ENCODE measurements at places on chromosomes 12 and 14. TPM values are rescaled to one million over a fixed set of nuclear protein-coding genes. Genes with fewer than 3 reads are reported as not detected.

GRCh38 chr14:104852280-104852663, 12.8 kb upstream of the CEP170B start:
- DNase-seq: no peak

GRCh38 chr14:50533241-50533705, 904 bp upstream of the MAP4K5 start:
- no peak for DNase-seq

- no peak for DNase-seq
These were observed 49.7 kb upstream of the OVCH1 start for GRCh38 chr12:29547151-29547632.

GRCh38 chr12:6056406-6057240, 67.8 kb downstream of the VWF start:
- no peak for DNase-seq

- DNase-seq: no peak
These were observed 55.3 kb downstream of the RBM19 start for GRCh38 chr12:113910751-113911272.

- DNase-seq: no peak
These were observed 115.9 kb downstream of the FGD4 start for GRCh38 chr12:32515137-32515873.

- DNase-seq: no peak
These were observed 71.8 kb downstream of the TTC9 start for GRCh38 chr14:70713511-70713916.

- no peak for DNase-seq
These were observed 28.9 kb downstream of the DEGS2 start for GRCh38 chr14:100130521-100130920.

DNA sequence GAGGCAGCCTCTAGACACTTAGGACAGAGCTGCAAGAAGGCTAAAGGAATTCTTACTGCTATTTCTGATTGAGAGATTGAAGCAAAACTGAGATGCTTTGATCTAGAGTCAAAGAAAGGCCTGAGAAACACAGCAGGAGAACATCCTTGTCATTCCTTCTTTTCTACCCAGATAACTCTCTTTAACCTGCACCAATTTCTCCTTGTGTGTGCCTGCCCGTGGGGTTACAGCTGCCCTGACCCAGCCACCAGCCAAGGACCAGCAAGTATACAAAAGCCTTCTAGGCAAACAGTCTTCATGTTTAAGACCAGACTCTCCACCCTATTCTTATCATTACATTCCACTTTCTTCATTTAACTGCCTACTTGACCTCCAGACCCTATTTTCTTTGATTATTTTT, 81.7 kb upstream of the PRB2 start:
- no peak for DNase-seq

DNA sequence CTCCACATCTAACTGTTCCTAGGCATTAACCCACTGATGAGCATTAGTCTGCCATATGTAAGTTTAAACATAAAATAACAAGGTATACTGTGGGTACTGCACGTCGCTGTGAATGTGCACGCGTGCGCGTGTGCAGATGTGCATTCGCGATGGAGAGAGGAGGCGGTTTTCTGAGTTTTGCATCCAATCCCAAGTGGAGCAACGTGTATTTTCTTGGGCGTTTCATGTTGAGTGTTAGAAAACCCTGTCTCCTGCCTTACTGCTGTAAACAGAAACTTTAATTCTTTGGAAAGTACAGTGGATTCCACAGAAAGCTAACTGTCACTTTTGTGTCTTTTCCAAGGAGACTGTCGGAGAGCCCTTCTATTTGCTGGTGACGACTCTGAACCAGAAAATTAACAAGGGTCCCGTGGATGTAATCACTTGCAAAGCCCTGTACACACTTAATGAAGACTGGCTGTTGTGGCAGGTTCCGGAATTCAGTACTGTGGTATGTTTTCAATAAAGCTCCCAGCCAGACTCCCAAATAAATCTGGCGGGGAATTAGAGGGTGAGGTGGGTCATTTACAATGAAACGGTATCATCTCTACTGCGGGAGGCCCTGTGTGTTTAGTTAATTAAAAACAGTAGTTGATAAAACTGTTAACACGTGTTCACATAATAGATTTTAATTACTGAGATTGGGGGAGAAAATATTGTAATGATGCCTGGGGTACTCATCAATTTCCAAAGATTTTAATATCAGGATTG, 116.5 kb downstream of the PLXNC1 start:
- no peak for DNase-seq

- DNase-seq: no peak
These were observed 7.4 kb upstream of the BEGAIN start for GRCh38 chr14:100594625-100594951.

Gene SLC16A7
- total RNA-seq: 9.3 TPM

Gene SIX4
- total RNA-seq: 11.4 TPM

Gene POTEG
- total RNA-seq: not detected

Gene GALNT16
- total RNA-seq: 0.35 TPM
